ENCODE measurements at places on chromosomes 6 and 20.

DNA sequence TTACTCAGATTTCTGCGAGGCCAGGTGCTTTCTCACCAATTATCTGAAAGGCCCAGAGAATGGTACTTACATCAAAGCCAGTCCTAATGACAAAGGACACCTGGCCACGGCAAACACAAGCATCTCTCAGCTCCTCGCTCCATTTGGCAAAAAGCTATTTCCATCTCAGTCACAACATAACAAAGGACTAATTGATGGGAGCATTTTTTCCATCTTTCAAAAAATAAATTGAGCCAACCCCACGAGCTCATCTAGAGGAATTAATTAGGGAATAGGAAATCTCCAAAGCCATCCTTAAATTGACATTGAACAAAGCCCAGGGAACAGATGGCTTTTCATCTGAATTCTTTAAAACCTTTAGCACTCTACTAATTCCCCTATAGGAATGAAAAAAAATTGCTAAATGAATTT is 236.7 kb downstream of the HAO1 start:
- DNase-seq = no peak

GRCh38 chr6:31471711-31472110 is 26.2 kb upstream of the MICB start:
- no peak for DNase-seq

GRCh38 chr20:52959125-52959524 is 13.0 kb upstream of the TSHZ2 start:
- DNase-seq = no peak

DNA sequence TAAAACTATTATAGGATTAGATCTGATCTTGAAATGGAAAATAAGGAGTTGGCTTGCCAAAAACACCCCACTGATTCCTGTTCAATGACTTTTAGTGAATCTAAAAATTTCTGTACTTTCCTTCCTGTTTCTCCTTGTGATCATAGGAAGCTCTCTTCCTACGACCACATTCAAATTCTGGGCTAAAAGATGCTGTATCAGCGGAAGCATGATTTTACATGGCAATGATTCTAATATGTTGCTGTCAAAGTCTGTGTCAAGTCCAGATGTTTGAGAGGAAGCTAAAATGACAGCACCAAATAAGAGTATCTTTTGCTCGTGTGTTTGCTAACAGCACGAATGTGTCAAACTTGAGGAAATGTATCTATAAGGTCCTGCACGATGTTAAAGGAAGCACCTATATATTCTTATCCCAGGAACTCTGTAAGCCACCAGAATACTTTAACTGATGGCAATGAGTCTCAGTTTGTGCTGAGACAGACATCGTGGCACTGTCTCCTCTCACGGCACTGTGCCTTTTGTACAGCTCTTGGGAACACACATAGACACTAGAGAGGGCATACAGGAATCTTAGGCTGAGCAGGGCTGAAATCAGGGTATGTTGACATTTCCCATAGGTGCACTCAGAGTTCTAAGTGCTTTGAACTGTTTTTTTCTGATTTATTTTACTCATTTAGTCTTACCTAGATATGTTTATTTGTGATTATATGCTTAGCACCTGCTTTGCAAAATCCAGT is 24.9 kb upstream of the MAP3K4 start:
- no peak for DNase-seq

DNA sequence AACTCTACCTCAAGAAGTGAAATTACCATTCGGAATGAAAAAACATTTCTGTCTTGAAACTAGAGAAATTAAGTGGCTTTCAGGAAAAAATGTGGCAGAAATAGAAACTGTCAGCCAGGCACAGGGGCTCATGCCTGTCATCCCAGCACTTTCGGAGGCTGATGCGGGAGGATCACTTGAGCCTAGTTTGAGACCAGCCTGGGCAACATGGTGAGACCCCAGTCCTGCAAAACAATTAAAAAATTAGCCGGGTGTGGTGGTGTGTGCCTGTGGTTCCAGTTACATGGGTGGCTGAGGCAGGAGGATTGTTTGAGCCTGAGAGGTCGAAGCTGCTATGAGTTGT is 7.1 kb upstream of the TMEM181 start:
- no peak for DNase-seq

DNA sequence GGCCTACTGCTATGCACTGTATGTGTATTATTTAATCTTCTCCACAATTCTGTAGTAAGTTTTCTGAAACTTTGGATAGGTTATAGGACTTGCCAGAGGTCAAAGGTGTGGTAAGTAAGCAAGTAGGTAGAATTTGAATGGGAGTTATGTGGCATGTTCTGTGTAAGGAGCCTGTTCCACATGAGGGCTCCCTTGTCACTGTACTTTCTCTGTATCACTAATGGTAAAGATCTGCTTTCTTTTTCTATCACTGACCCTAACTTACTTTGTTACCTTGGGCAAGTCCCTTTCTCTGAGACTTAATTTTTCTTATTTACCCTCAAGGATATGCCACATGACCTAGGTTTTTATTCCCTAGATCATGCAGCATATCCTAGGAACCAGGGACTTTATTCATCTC is 50.3 kb downstream of the EIF2S2 start:
- no peak for DNase-seq

GRCh38 chr20:44637522-44638372 is 13.8 kb downstream of the ADA start:
- no peak for DNase-seq

- no peak for DNase-seq
Observed at GRCh38 chr20:32017711-32018251, 7.5 kb downstream of the CCM2L start.

GRCh38 chr20:57066126-57066900 is 200.1 kb downstream of the BMP7 start:
- no peak for DNase-seq

- no peak for DNase-seq
Observed at GRCh38 chr6:151008425-151008824, 142.9 kb downstream of the MTHFD1L start.

DNA sequence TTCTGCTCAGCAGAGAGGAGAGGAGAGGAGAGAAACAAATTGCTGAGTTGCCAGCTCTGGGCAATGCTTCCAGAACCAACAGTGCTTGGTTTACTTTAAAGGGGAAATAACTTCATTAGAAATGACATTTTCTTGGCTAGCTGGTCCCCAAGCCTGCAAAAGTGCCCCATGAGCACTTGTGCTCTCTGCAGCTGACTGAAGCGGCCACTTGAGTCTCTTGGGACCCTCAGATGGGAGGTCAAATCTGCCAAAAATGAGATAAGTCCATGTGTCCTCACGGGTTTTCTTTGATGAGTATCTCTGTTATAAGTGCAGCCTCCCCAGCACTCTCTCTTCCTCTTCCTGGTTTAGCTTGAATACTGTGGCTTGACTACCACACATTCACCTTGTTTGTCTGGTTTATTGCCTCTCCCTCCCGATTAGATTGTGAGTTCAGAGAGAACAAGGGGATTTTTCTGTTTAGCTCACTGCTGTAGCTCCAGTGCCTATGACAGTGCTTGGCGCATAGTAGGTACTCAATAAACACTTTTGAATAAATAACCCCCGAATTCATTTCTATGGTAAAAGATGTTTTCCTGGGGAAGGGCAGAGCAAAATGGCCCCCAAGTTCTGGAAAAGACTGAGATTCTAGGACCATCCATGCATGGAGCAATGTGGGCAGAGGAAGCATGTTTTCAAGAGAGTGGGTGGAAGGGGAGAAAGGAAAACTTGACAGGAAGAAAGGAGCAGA is 7.0 kb upstream of the RIN2 start:
- no peak for DNase-seq

DNA sequence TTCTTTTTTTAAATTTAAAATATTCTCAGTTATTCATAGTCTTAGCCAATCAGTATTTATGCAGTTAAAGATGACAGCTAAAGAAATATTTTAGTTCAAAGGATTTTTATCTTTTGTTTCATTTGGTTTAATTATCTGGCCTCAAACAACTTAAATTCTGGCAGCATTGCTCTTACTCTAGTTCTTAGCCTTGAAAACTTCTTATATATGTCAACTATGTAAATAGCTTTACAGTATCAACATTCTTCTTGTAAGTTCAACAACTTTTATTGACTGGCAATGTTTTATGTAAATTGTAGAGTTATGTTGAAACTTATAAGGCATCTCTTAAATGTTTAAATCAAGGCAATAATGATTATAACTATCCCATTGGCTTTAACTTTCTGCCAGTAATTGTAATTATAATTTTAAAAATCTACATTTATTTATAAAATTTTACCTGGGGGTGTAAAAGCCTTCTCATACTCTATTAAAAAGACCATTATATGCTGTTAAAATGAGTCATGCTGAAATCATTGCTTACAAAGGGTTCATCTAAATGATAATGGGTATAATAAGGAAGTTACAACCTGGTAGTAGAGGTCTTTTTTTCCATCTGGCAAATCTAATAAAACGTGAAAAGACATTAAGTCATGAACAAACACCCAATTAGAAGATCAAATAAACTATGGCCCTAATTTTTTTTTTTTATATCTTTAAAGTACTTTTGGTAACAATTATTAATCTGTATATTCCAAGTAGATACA is 45.8 kb upstream of the FAM184A start:
- DNase-seq = no peak

DNA sequence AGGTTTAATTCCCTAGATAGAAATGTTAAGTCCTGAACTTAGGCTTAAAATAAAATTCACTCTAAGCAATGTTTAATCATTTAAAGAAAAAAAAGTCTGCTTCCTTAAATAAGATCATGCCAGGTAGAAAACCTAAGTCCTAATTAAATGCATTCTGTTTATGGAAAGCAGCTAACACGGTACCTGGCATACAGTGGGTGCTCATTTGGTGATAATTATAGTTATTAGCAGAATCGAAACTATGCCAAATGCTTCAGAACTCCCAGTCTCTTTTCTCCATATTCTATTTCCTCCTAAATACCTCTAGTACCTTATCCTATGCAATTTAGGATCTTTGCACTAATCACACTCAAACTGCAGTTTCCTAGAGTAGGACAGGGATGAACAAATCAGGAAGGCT is 331.8 kb downstream of the EPHA7 start:
- no peak for DNase-seq

- no peak for DNase-seq
Observed at GRCh38 chr6:76330031-76330430, 257.6 kb upstream of the IMPG1 start.

- no peak for DNase-seq
Observed at GRCh38 chr6:111477481-111477938, 5.5 kb downstream of the REV3L start.

DNA sequence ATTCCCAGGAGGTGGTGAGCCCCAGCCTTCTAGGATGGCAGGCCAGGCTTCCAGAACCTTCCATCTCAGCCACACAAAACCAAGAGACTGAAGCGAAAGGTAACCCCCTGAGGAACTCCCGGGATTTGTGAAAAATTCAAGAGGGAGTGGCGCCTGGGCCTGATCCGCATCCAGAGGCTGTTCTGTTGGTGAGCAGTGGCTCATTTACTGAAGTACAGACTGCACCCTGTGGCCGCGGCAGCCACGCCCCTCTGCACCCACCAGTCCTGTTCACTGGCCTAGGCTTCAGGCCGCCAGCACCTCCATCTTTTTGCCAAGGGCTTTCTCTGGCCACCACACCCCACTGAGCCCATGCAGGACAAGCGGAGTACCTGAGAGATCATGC is 79.1 kb upstream of the PTPN1 start:
- no peak for DNase-seq

- no peak for DNase-seq
Observed at GRCh38 chr6:128738112-128738511, 144.8 kb upstream of the LAMA2 start.

GRCh38 chr6:14066782-14067406 is 50.7 kb upstream of the CD83 start:
- no peak for DNase-seq

- DNase-seq = no peak
Observed at GRCh38 chr6:6393069-6393529, 72.6 kb upstream of the F13A1 start.

- no peak for DNase-seq
Observed at GRCh38 chr20:38804682-38805501, 605 bp upstream of the PPP1R16B start.

- peak; percentile 13 for DNase-seq
Observed at GRCh38 chr20:49323622-49324238, 45.9 kb upstream of the ZNFX1 start.

- no peak for DNase-seq
Observed at GRCh38 chr6:168154263-168154917, 75.4 kb upstream of the FRMD1 start.

DNA sequence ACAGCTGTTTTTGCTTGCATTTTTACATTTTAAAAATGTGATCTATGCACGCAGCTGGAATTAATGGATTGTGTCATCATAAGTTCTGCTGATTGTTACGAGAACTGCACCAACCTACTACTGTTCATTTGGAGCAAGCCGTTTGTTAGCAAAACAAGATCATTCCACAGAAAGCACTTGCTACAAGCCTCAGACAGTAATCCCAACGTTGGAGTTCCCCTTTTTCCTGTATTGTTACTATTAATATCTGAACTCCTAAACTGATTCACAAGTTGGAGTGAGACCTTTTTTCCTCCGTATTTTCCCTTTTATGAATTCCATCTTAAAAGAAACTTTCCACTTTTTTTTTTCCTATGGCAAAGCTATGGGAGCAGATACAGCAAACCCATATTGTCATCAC is 3.5 kb downstream of the TENT5A start:
- DNase-seq = no peak

- DNase-seq = no peak
Observed at GRCh38 chr6:122620428-122620827, 10.2 kb downstream of the PKIB start.

DNA sequence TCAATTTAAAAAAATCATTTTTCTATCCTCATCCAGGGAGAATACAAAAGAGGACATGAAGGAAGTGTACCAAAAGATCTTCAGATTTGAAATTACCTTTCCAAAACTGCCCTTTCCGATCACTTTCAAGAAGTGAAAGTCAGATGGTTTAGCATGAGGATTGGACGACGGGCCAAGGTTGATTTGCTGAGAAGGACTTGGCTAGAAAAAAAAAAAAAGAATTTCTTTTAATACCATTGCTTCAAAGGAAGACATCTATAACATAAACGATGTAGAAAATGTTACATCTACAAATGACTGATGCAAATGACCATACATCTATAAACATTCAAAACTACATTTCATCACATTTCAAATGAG is 120.9 kb upstream of the SLC2A12 start:
- DNase-seq = no peak

- no peak for DNase-seq
Observed at GRCh38 chr6:150755524-150755923, 110.0 kb upstream of the MTHFD1L start.

DNA sequence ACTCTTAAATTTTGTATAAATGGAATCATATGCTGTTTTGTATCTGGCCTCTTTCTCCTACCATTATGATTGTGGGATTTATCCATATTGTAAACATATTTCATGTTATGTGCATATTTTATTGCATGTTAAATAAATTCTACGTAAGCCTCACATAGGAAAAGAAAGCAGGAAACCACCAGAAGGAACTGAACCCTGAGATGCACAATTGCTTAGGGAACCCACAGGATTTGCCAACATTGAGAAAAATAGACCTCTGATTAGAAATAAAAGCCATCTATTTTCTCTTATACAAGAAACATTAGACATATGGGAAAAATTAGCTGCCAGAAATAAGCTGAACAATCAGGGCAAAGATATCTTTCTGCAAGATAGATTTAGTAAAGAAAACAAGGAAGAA is 111.2 kb upstream of the CARMIL1 start:
- no peak for DNase-seq
